ENCODE measurements at places on chromosomes 6 and 20. TPM values are rescaled to one million over a fixed set of nuclear protein-coding genes. Genes with fewer than 3 reads are reported as not detected.

Gene SMPD2
- total RNA-seq = 12.6 TPM

Gene FKBP5
- total RNA-seq = 12.4 TPM

Gene BPIFB1
- total RNA-seq = not detected

Gene TCP11
- total RNA-seq = 1.7 TPM

Gene PTCHD4
- total RNA-seq = not detected

Gene POM121L2
- total RNA-seq = not detected

Gene CD2AP
- total RNA-seq = 21.8 TPM

Gene SOD2
- total RNA-seq = 78.2 TPM

Gene CRYBG1
- 19.9 TPM for total RNA-seq

Gene FAM184A
- total RNA-seq = 4.4 TPM

Gene HDDC2
- 96.8 TPM for total RNA-seq

Gene SIRPB1
- 11.6 TPM for total RNA-seq

Gene GJA10
- total RNA-seq = not detected

Gene COX4I2
- total RNA-seq = not detected

Gene CST1
- 0.92 TPM for total RNA-seq

Gene MUCL3
- total RNA-seq = not detected

Gene SULF2
- total RNA-seq = 372 TPM

Gene PDE10A
- total RNA-seq = 2.1 TPM

Gene CYP39A1
- total RNA-seq = 0.66 TPM

Gene SLC13A3
- not detected for total RNA-seq

Gene SLC44A4
- total RNA-seq = 4.9 TPM

Gene GSTA3
- total RNA-seq = not detected

Gene TMEM200A
- total RNA-seq = 0.40 TPM

Gene CLDN20
- total RNA-seq = not detected

All from PC-3 (cell line).